ENCODE measurements at places on chromosomes 3 and 15.
A peak's percentile ranks its signal among the peaks of the same experiment; 100 is the strongest.

DNA sequence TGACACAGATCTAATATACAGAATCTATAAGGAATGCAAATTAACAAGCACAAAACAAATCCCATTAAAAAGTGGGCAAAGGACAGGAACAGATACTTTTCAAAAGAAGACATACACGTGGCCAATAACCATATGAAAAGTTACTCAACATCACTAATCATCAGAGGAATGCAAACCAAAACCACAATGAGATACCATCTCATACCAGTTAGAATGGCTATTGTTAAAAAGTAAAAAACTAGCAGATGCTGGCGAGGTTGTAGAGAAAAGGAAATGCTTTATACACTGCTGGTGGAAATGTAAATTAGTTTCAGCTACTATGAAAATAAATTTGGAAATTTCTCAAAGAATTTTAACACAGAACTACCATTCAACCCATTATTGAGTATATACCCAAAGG is 50.7 kb downstream of the ADAMTS17 start:
- DNase-seq = peak; percentile 82

DNA sequence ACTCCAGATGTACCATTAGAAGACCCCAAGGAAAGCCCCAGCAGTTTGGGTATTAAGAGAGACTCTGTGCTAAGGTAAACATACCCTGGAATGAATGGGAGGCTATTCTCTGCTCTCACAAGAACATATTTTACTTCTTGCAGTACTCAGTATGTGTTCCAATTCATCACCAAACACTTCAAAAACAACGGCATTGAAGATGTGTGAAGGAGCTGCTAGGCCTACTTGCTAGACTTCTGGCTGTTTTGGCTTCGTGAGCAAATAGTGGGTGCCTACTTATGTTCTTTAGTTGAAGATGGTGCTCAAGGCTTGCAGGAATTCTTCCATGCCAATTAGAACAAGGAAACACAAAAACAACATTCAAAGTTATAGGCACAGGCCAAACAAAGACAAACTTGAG is 514.5 kb downstream of the ROBO1 start:
- no peak for DNase-seq

DNA sequence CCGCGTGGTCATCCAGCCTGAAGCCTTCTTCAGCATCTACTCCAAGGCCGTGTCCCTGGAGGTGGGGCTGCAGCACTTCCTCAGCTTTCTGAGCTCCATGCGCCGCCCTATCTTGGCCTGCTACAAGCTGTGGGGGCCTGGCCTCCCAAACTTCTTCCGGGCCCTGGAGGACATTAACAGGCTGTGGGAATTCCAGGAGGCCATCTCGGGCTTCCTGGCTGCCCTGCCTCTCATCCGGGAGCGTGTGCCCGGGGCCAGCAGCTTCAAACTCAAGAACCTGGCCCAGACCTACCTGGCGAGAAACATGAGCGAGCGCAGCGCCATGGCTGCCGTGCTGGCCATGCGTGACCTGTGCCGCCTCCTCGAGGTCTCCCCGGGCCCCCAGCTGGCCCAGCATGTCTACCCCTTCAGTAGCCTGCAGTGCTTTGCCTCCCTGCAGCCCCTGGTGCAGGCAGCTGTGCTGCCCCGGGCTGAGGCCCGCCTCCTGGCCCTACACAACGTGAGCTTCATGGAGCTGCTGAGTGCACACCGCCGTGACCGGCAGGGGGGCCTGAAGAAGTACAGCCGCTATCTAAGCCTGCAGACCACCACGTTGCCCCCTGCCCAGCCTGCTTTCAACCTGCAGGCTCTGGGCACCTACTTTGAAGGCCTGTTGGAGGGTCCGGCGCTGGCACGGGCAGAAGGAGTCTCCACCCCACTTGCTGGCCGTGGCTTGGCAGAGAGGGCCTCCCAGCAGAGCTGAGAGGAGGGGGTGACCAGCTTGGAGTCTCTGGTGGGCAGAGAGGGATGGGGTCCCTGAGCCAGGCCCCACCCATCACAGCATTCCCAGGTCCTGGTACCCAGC is 37.9 kb downstream of the GOLGA6A start:
- DNase-seq = no peak

DNA sequence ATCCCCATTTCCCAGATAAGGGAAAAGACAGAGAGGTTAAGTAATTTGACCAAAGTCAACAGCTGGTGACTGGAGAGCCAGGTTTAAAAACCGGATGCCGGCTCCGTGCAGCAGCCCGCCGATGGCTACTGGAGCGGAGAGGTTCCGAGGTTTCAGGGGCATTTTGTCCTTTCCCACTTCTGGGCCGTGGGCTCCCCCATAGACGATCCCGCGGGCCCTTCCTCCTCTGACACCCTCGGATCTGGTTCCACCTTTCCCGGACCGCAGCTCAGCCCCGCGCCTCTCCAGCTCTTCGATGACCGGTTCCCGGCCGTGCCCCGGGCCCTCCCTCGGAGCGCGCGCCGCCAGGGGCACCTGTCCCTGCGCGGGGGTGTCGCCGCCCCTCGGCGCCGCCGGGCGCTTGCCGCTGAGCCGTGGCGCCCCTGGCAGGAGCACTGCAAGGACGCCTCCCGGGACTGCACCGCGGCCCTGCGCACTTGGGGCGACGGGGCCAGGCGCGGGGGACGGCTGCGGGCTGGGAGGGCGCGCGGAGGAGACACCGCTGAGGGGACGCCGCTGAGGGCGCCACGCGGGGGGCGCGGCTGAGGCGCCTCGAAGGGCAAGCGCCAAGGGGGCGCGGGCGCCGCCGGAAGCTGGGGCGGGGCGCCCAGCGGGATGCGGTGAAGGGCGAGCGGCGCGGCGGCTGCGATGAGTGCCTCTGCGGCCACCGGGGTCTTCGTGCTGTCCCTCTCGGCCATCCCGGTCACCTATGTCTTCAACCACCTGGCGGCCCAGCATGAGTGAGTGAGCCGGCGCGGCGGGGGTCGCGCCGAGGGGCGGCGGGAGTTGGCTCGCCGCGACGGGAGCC is at the start of gene TM6SF1:
Gene TM6SF1, plus strand, starts transcription at position 652 of the 847 bp plus-strand sequence. Its CDS starts 36 bp downstream, at position 688.
- DNase-seq = no peak

DNA sequence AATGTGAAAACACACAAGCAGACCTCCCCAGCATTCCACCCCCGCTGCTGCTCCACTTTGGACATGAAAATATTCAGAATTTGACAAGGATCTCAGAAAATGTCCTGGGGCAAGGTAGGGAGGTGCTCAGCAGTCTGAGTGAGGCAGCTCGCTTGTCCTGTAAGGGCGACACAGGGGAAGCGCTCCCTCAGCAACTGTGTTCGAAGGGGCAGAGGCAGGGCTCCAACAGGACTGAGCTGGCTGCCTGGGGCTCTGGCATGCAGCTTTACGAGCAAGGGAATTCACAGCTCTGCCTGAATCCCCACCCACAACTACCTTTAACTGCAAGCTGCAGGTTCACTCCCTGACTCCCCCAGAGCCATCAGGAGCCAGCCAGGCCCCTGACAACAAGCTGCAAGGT is 287.0 kb upstream of the LYSMD4 start:
- no peak for DNase-seq

GRCh38 chr15:88684345-88684744 is 45.5 kb downstream of the ISG20 start:
- no peak for DNase-seq

DNA sequence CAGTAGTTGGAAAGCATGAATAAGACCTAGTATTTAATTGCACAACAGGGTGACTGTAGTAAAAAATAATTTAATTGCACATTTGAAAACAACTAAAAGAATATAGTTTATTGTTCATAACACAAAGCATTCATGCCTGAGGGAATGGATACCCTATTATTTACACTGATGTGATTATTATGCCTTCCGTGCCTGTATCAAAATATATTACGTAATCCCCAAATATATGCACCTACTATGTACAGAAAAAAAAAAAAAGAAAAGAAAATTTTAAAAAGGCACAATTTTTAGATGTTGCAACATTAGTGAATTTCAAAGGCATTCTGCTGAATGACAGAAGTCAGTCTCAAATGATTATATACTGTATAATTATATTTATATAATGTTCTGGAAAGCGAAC is 647.2 kb upstream of the BCHE start:
- no peak for DNase-seq
